NCI-H345 (cell line): ENCODE measurements at places on chromosomes 1 and 21.

- no peak for DNase-seq
Measured at GRCh38 chr1:199311478-199312262, 672.8 kb downstream of the PTPRC start.

GRCh38 chr1:6588893-6589520 is 9.2 kb downstream of the ZBTB48 start:
- DNase-seq: no peak

GRCh38 chr1:76074321-76075187 is at the start of gene ST6GALNAC3:
Gene ST6GALNAC3 (plus strand): TSS chr1:76074746.
- DNase-seq: peak; percentile 68

- no peak for DNase-seq
Measured at GRCh38 chr21:39073063-39073462, 110.2 kb downstream of the PSMG1 start.

- no peak for DNase-seq
Measured at GRCh38 chr21:44459712-44460440, 4.6 kb downstream of the LRRC3 start.

GRCh38 chr21:35473496-35473895 is 424.4 kb upstream of the RUNX1 start:
- no peak for DNase-seq

- no peak for DNase-seq
Measured at GRCh38 chr21:33115631-33116510, 45.9 kb downstream of the OLIG1 start.

DNA sequence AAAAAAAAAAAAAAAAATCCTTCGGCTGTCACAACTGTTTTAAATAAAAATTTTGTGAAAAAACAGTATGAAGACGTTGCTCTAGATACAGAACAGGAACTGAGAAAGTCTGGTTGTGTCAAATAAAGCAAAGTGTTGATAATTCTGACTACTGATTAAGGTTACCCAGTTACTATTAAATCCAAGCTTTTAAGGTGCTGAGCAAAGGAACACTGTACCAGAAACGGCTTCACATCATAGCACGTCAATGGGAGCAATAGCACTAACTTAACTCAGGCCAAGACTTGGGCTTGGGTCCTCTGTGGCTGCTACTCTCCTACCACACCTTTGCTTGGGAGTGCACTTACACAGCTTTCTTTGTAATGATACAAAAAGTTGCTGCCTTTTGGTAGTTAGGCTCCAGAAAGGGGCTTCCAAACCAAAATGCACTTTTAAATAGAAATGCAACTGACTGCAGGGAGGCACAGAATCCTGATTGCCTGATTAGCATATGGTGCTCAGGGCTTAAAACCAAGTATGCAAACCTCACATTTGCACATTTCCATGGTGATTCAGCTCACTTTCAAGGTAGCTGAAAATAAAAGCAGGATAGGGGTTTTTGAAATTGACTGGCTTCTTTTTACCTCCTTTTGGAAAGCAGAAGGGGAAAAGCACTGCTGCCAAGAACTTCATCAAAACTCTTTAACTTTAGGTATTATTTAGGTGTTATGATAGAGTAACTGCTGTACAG is 6.3 kb downstream of the MCL1 start:
- DNase-seq: no peak

DNA sequence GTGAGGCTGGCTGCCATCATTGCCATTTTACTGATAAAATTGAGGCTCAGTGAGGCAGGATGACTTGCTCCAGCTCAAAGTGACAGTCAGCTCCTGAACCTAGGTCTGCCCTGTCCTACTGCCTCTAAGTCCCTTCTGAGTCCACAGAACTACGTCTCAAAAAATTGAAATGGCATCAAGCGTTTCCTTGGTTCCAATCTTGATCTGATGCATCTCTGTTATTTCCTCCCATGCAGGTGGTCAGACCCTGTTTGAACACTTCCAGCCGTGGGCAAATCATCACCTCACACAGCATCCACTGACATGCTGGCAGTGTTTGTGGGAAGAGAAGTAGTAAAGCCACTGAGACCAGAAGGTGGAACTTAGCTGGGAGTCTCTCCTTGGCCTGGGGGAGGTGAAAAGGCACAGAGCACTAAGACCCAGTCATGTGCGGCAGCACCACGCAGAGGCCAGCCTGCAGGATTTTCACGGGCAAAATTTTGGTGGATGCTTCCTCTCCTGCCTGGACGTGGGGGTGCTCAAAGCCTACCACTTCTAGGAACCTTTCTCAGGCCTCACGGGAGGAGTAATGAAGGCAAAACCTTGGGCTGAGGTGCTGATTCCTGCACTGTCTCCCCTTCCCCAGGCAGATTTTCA is 7.8 kb upstream of the CPLANE2 start:
- no peak for DNase-seq
